ENCODE measurements at places on chromosomes 5 and 9.

DNA sequence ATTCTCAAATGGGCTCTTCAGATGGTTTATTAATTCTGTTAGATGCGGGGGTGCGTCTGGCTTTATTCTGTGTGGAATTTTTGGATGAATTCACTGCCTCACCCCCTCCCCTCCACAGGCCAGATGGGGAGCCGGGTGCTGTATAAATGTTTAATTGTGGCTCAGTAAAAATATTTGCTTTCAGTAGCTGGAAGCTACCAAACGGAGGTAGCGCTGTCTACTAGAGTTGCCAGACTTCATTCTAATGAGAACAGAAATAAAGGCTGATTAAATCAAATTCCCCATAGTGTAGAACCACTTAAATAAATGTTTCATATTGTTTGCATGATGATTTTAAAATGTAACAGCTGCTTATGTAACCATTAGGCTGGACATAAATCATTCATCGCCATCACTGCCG is 34.5 kb upstream of the KCNMB1 start:
- DNase-seq = no peak

- no peak for DNase-seq
These were observed 9.3 kb upstream of the FGF18 start for GRCh38 chr5:171410181-171410580.

DNA sequence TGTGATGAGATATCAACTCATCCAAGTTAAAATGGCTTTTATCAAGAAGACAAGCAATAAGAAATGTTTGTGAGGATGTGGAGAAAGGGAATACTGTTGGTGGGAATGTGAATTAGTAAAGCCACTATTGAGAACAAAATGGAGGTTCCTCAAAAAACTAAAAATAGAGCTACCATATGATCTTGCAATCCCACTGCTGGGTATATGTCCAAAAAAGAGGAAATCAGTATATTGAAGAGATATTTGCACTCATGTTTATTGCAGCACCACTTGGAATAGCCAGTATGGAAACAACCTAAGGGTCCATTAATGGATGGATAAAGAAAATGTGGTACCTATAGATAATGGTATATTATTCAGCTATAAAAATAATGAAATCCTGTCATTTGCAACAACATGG is 25.1 kb downstream of the PPIP5K2 start:
- DNase-seq = no peak

DNA sequence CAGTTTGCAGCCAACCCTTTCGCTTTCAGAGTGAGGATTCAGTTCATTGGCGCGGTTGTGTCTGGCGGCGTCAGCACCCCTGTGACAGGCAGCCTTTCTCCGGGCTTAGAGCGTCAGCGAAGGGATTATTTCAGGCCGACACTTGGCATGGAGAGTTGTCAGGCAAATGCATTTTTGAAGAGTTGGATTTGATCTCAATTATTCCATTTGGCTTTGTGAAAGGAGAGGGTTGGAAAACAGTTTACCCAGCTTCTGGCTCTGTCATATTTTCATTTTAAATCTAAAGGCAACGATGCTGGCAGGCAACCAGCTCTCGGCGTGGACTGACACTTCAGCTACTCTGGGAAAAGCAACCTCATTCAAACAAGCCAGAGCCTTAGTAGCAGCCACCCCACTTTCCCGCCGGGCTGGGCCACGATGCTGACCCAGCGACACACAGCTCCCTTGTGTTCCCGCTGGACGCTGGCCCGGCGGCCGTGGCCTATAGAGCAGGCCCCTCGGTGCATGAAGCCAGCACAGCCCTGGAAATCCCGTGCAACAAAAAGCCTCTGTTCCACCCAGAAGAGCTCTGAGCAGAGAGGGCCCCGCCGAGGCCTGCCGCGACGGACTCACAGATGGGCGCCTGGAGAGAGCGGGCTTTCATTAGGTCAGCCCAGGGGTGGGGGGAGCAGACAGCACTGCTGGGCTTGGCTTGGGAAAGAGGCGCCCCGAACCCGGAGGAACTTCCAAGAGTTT is 28.9 kb upstream of the LPCAT1 start:
- peak; percentile 59 for DNase-seq

GRCh38 chr9:2583308-2584013 is 38.1 kb upstream of the VLDLR start:
- no peak for DNase-seq

DNA sequence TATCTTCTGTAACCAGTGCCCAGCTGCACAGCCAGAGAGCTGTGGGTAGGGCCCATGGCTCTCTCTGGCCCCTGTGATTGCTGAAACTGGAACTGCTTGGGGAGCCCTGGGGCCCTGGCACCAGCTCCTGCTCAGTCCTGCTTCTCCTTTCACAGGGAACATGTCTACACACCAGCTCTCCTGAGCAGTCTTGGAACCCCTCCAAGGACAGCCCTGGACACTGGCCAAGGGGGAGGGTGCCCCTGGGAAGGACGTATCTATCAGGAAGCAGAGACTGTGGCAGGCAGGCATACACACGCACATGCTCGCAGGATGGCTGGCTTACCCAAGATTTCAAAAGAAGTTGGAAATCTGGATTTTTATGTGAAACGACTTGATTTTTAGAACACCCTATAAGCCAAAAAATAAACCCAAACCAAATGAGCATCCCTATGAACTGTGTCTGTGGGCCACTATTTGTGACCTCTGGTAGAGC is 8.8 kb upstream of the TRAF1 start:
- DNase-seq = peak; percentile 83

GRCh38 chr9:37517923-37518322 is 32.2 kb downstream of the POLR1E start:
- DNase-seq = no peak

Measured in D341Med (cell line).